Activated B cell treated with CpG ODN at 0.5 μM for 24 hours (primary cell): ENCODE measurements at places on chromosomes 11 and 22.

DNA sequence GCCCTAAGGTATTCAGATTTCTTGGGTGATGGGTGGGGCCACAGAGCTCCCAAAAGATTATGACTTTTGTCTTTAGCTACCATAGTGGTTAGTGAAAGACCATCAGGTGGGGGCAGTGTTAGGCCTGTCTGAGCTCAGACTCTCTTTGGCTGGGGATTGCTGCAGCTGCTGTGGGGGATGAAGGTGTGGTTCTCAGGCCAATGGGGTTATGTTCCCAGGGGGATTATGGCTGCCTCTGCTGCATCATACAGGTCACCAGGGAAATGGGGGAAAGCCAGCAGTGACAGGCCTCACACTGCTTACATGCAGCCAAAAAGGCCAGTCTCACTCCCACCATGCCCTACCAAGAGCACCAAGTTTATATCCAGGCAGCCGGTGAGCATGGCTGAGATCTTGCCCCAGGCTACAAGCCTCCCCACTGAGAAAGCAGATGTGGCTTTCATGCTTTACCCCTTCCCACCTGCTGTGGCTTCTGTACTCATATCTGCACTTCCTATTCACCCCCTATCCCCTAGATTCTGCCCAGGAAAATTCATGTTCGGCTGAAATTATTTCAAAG is 24.8 kb downstream of the CNTF start:
- DNase-seq: peak; percentile 33

GRCh38 chr11:66316849-66317251 is at the start of gene CD248:
Gene CD248, minus strand, starts transcription at chr11:66317044. Its CDS starts 17 bp downstream, at chr11:66317027.
- no peak for DNase-seq

GRCh38 chr11:65661599-65662246 is 993 bp downstream of the RELA start:
- no peak for DNase-seq

GRCh38 chr22:31947296-31947695 is 3.0 kb downstream of the YWHAH start:
- DNase-seq: no peak

DNA sequence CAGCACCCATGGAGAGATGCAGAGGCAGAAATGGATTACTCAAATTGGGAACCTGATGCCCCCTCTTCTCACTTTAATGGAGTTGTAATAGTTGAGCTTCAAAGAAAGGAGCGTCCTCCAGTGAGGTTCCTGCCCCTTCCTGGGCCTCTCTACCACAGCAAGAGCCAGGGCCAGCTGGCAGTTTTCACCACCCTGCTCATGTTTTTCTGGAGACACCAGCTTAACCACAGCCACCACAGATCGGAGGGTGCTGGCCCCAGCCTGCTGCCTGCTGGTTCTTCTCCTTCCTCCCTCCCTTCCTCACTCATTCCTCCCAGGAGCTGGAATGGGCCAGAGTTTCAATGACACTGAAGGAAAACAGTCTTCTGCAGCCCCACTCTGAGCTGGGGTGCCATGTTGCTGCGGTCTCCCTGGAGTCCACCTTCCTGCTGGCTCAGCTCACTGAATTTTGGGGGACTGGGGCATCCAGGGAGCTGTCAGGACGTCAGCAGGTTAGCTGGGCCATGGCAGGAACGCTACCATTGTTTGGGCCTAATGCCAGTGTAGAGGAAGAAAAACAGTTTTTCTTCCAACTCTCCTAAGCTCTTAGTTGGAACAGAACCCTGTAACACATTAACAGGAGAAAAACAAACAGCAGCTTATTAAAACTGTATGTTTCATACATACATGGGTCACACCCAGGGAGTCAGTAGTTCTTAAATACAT is 57.7 kb downstream of the TRAF6 start:
- no peak for DNase-seq

DNA sequence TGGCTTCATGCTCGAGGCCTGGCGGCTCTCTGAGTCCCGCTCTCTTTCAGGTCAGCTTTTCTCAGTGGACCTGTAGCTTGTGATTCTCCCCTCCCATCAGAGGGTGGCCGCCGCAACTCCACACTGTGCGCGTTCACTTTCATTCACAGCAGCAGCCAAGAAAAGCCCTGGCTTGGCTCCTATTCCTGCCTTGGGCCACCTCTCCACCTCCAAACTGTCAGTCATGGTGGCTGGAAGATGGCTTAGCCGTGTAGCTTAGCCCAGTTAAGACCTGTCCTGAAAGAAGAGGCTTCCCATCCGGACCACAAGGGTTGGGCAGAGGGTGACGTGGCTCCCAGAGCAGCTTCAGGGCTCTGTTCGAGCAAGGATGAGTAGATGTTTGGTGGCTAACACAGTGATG is 125.5 kb downstream of the TBC1D22A start:
- DNase-seq: no peak

GRCh38 chr11:109864834-109865547 is 228.2 kb upstream of the ZC3H12C start:
- DNase-seq: no peak

- DNase-seq: no peak
Observed at GRCh38 chr11:111829185-111829968, 42.0 kb downstream of the ALG9 start.

DNA sequence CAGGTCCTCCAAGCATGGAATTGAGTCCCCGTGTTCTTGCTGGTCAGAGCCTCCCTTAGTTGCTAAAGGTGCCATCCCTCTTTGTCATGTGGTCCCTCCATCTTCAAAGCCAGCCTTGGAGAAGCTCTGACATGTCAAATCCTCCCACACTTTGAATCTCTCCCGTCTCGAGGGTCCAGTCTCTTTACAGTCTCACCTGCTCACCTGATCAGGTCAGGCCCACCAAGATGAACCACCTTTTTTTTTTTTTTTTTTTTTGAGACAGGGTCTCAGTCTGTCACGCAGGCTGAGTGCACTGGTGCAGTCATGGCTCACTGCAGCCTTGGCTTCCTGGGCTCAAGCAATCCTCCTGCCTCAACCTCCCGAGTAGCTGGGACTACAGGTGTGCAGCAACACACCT is 100.3 kb upstream of the PRR5 start:
- no peak for DNase-seq
